ENCODE measurements at places on chromosomes 11 and 22. TPM values are rescaled to one million over a fixed set of nuclear protein-coding genes. Genes with fewer than 3 reads are reported as not detected.
A peak's percentile ranks its signal among the peaks of the same experiment; 100 is the strongest.

Gene GRIK4
- total RNA-seq, result not detected

GRCh38 chr22:38554281-38554680 lies 15.7 kb downstream of the DMC1 start:
- DNase-seq, result no peak
- peaks cover 9% of the 10 kb centered on the region for H3K36me3 ChIP-seq
- no peaks in the 10 kb centered on the region for H3K4me1 ChIP-seq
- no peak overlapping the region for H3K27ac ChIP-seq
- H3K4me3 ChIP-seq, result no peak overlapping the region

GRCh38 chr22:44363980-44364750 lies 51.4 kb upstream of the SHISAL1 start:
- no peak overlapping the region for H3K4me3 ChIP-seq
- H3K27me3 ChIP-seq, result no peaks in the 10 kb centered on the region
- no peaks in the 10 kb centered on the region for H3K36me3 ChIP-seq

DNA sequence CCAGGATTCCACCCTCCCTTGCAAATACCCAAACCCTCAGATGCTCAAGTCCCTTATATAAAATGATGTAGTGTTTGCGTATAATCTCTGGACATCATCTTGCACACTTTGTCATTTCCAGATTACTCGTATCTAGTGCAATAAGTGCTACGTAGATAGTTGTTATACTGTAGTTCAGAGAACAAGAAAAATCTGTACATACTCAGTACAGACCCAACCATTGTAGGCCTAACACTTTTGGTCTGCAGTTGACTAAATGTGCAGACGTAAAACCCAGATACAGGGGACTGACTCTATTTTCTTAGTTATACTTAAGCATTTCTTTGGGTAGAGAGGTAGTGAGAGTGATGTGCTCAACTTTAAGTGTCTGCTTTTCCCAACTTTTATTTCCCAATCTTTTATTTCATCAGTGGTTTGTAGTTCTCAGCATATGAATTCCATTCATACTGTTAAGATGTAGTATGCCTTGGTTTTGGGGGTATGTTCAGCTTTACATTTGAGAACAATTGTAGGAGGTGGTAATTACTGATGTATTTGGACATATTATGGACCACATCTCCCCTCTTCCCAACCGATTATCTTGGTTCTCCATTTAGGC lies 43.9 kb downstream of the DDX6 start:
- no peak overlapping the region for H3K27ac ChIP-seq
- H3K36me3 ChIP-seq, result peaks cover 23% of the 10 kb centered on the region
- no peaks in the 10 kb centered on the region for H3K27me3 ChIP-seq
- DNase-seq, result no peak
- H3K4me1 ChIP-seq, result peaks cover 2% of the 10 kb centered on the region

- DNase-seq, result no peak
- H3K4me3 ChIP-seq, result no peak overlapping the region
- no peaks in the 10 kb centered on the region for H3K36me3 ChIP-seq
- H3K27me3 ChIP-seq, result peaks cover 5% of the 10 kb centered on the region
- H3K4me1 ChIP-seq, result no peaks in the 10 kb centered on the region
Observed at GRCh38 chr22:30718491-30718890, 23.8 kb downstream of the OSBP2 start.

DNA sequence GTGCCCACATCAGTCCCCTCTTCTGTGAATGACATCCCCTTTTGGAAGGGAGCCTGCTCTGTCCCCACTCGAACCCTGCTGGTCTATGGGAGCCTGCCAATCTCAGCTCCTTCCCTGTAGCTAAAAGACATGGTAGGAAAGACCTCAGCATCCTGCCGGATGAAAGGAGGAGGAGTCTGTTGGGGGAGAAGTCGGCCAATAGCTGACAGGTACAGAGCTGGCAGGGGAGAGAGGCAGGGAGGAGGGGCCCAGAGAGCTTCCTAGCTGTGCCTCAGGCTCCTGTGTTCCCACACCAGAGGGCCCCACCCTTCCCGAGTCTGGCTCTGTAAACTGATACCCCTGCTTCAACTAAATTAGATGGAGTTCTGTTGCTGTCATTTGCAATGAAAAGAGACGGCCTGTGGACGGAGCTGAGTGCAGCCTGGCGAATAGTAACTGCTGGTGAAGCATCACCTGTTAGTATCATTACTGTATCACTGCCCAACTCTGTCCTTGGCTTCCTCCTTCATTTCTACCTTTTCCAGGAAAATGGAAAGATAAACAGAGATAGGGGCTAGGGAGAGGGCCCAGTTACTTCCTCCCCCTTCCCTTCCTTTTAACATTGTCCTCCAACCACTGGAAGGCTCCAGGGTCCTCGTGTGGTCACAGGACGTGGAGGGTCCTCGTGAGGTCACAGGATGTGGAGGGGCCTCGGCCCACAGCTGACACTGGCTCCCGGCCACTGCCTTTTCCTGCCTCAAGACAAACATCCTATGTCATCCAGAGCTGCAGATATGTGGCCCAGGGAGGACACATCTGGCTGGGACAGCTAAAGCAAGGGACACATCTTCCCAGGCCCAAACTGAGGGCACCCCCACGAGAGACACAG lies 15.1 kb downstream of the FXYD6 start:
- H3K27me3 ChIP-seq, result peaks cover 20% of the 10 kb centered on the region
- H3K27ac ChIP-seq, result peak overlapping the region; percentile 59
- no peaks in the 10 kb centered on the region for H3K36me3 ChIP-seq
- peaks cover 17% of the 10 kb centered on the region for H3K4me1 ChIP-seq
- no peak for DNase-seq

All from activated naive CD8-positive, alpha-beta T cell treated with anti-CD3 and anti-CD28 coated beads, Interleukin-2, amount 10 ng/mL, durations not matched to agents 7 days and 5 days (primary cell).